ENCODE measurements at places on chromosomes 1 and 21.

DNA sequence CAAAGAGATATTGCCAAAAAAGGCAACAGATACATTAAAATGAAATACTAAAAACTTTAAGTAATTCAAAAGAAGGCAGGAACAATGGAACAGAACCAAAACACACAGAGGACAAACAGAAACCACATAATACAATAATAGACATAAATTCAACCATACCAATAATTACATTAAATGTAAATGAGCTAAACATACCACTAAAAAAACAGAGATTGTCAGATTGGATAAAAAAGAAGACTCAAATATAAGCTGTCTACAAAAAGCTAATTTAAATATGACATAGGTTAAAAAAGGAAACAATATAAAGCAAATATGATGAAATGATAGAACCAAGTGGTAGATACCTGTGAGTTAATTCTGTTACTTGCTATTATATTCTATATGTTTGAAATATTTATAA is 44.1 kb upstream of the ATP5PO start:
- no peak for DNase-seq

- no peak for DNase-seq
These were observed 41.7 kb downstream of the OLFML2B start for GRCh38 chr1:161981735-161982506.

GRCh38 chr1:240888787-240889048 is 276.8 kb upstream of the GREM2 start:
- DNase-seq: no peak

DNA sequence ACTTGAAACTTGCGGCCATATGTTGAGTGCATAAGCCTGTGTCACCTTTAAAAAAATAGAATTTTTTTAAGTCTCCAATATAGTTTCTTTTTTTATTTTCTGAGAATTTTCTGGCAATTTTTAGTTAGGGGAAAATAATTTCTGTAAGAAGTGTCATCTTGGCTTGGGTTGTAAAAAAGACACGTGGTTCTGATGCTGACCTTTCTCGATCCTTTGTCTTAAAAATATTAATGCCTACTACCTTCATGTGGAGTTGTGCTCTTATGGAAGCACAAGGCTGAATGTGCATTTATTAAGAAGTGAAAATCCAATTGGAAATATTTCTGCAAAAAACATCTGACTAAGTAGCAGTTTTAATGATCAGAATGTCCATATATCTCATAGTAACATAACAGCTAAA is 3.5 kb downstream of the ELAVL4 start:
- no peak for DNase-seq

DNA sequence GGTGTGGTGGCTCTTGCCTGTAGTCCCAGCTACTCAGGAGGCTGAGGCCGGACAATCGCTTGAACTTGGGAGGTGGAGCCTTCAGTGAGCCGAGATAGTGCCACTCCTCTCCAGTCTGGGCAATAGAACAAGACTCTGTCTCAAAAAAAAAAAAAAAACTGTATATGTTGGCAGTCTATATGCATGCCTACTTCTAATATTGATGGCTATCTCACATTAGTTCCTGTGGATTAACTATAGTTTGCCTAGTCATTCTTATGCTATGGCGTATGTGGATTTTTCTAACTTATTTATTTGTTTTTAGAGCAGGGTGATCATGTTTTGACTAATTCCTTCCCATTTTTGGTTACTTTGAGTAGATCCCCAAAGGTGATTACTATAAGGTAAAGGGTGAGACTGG is 9.4 kb downstream of the GSTM1 start:
- no peak for DNase-seq

DNA sequence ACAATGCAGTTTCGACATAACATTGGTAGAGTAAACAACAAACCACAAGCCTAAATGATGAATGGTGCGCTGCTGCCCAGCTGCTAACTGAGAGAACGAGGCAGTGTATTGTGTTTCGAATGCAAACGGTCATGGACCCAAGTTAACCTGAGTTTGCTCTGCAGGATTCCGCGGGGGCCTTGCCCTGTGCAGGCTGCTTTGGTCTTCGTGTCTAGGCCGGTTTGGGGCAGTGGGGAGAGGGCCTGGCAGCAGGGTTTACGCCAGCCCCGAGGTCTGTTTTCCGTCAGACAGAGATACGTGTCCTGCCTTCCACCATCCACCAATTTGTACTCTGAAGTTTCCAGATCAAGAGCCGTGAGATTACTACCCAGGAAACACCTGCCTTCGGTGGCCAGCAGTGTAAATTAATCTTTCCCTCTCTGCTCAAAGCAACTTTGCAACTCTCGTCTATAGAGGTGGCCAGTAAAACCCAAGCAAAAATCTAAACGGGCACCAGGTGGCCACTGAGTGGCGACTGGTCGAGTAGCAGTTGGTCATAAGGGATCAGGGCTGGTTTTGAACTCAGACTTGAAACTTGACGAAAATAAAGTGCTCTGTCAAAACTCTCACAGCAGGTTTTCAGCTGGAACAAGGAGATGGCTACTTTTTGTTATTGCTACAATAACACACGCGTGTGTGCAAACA is 6.3 kb upstream of the PRDM15 start:
- no peak for DNase-seq

DNA sequence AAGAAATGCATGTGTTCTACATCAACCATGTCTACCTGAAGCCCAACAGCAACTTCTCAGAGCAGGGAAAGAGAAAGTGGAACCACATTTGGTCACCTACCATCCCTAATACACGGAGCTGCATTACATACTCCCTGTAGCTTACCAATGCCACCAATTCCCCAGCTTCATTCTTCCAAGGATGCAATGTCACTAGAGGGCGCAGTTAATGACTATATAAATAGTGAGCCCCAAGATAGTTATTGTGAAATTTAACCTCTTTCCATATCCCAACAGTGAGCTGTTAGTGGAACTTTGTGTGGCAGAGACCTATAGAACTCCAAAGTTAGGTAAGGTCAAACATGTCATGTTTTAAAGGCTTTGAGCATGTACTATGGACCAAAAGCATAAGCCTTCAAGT is 618.3 kb downstream of the SMYD3 start:
- DNase-seq: no peak

DNA sequence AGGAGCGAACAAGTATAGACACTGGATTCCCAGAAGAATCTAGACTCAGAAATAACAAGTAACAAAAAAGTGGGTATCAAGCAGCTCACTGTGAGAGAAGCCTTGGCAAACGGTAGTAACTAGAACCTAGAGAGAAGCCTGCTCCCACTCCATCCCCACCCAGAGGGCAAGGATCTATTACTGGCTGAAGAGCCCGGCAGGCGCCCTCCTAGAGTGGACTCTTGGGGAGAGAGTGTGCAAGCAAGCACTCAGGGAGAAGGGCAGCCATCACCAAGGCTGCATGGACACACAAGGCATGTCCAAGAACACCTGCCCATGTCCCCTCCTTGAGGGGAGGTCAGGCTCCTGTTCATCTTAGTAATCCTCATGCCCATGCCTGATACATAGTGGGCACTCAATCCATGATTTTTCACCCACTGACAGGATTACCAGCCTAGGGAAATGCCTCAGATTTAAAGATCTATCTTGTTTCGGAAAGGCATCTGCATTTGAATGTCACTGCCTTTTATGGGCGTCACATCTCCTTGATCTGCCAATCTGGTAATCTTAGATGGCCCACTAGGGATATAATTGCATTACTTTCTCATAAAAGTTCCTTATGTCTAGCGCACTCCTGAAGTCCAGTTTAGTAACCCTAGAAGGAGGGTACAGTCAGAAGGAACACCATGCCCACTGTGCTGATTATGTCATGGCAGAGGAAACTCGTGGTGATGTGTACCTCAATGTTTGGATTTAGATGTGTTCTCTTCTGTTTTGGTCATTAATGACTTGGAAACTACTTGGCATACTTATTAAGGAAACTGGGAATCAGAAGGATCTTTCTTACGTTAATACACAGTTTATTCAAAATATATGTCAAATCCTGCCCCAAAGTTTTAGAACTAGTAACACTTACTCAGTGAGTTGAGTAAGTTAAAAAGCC is 14.4 kb downstream of the CNN3 start:
- DNase-seq: no peak

GRCh38 chr1:31063631-31064030 is 1.9 kb downstream of the PUM1 start:
- DNase-seq: no peak

- no peak for DNase-seq
These were observed 21.1 kb downstream of the KCNN3 start for GRCh38 chr1:154848983-154849382.

DNA sequence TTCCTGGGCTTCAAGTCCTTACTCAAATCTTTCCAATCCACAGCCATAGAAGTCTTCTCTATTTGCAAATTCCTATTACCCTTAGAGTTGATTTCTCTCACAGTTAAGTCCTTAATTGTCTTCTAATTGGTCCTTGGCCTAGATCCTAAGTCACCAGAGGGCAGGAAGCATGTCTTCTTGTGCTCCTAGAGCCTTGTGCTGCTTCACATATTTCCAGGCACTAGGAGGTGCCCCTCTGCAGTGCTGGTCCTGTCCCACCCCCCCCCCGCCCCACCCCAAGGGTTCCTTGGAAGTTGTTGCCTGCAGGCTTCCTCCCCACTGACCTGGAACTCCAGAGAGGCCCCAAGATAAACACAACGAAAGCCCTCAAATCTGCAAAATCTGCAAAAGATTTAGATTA is 28.1 kb upstream of the TARBP1 start:
- DNase-seq: no peak

DNA sequence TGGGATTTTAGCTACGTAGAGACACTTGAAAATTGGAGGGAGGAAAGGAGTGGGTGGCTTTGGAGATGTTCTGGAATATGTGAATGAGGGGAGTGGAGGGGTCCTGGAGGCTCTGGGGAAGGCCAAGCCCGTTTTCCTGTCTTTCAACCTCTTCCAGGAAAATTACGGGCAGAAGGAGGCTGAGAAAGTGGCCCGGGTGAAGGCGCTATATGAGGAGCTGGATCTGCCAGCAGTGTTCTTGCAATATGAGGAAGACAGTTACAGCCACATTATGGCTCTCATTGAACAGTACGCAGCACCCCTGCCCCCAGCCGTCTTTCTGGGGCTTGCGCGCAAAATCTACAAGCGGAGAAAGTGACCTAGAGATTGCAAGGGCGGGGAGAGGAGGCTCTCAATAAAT is 442 bp upstream of the RUSC1 start:
- DNase-seq: no peak

DNA sequence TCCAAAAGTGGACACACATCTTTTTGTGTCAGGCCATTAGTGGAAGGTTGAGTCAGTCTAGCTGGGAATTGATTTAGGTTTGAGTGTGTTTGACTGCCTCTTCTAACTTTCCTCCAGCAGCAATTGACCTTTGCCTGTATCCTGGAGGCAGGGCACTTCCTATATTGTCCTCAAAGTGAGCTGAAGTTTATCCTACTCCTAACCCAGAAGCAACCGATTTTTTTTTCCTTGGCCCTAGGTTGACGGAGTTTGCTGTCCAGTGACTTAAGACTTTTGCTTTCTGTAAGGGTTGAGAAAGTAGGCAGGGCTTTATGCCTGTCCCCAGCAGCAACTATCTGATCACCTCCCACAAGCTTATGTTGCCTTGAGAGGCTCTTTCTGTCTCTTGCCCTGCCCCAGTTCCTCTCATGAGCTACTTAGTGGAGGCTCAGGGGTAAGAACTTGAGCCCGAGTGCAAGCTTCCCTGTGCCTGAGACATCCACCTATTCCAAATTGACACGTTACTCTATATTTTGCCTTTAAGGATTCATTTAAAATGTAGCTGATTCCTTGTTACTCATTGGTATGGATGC is 30.9 kb downstream of the SLC35F3 start:
- DNase-seq: no peak

GRCh38 chr21:22703521-22703920 is 1705.3 kb downstream of the NCAM2 start:
- no peak for DNase-seq

GRCh38 chr21:42027822-42028765 is 17.9 kb upstream of the ZBTB21 start:
- DNase-seq: no peak

- peak; percentile 39 for DNase-seq
These were observed at the start of gene ZYG11A for GRCh38 chr1:52842643-52843310. Gene ZYG11A, plus strand, starts transcription at chr1:52842760. Its CDS starts 124 bp downstream, at chr1:52842884.

DNA sequence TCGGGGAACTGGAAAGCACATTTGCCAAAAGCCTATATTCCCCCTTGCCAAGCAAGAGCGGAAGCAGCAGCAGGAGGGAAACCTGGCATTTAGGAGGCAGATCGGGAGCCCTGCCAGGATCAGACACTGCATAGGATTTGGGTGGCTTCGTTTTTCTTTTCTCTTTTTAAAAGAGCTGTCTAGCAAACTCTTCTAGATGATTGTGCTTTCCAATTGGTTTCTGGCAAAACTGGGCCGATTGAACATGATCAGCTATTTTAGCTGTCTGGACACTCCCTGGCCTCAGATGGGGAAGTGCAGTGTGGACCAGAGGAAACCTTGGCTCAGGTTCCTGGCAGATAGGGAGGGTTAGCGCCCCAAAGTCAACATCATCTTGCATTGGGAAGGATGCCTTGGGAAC is 414.0 kb upstream of the KAZN start:
- DNase-seq: no peak

DNA sequence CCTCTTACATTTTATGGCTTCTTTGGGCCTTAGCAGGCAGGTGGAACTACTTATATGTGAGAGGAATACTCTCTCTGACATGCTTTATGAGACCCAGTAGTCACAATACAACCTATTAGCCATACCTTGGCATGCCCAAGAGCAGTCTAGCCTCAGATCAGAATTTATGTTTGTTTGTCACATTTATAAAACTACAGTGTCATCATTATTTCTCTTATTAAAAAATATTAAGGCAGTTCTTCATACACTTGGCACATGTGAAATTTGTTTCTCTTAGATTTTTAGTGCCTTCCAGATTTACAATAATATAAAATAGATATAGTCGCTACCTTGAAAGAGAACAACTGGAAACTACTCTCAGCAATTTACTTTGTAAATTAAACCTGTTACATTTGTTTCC is 118.5 kb downstream of the LRRC40 start:
- DNase-seq: no peak

- DNase-seq: no peak
These were observed 2.7 kb upstream of the ARTN start for GRCh38 chr1:43930949-43931275.

DNA sequence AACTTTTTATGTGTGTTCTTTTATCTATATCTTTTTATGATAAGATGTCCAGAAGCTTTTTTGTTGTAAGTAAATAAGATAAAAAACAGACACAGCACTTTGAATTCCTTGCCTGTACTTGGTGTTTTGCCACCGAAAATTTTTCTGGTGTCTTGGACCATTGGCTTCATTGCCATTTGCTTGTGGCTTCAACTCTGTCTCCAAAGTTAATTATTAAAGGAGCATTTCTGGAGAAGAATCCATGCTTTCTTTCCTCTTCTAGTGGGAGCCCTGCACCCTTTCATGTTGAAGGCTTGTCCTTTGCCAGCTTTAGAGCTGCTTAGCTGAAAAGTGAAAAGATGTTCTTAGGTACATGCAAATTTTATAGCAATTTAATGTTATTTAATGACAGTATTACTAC is 112.2 kb downstream of the DYRK1A start:
- DNase-seq: no peak

GRCh38 chr1:225933072-225933471 is 7.9 kb downstream of the LEFTY2 start:
- DNase-seq: no peak

- DNase-seq: no peak
These were observed 120.6 kb downstream of the DNM3 start for GRCh38 chr1:171961861-171962260.
